T-helper 17 cell (primary cell): ENCODE measurements at places on chromosomes 1 and 21. TPM values are rescaled to one million over a fixed set of nuclear protein-coding genes. Genes with fewer than 3 reads are reported as not detected.

- no peaks in the 10 kb centered on the region for H3K27me3 ChIP-seq
- H3K4me1 ChIP-seq, result peaks cover 59% of the 10 kb centered on the region
- DNase-seq, result no peak
- peak overlapping the region; percentile 84 for H3K4me3 ChIP-seq
- H3K36me3 ChIP-seq, result peaks cover 3% of the 10 kb centered on the region
- peak overlapping the region; percentile 95 for H3K27ac ChIP-seq
Observed at GRCh38 chr1:160665330-160666078, 18.7 kb upstream of the SLAMF1 start.

Gene LCE1C
- not detected for total RNA-seq

- H3K4me1 ChIP-seq, result peaks cover 61% of the 10 kb centered on the region
- no peaks in the 10 kb centered on the region for H3K27me3 ChIP-seq
- H3K4me3 ChIP-seq, result peak overlapping the region; percentile 98
- peak overlapping the region; percentile 96 for H3K27ac ChIP-seq
- DNase-seq, result no peak
Observed at GRCh38 chr1:12615865-12616708, 1.9 kb downstream of the DHRS3 start.

- no peak overlapping the region for H3K4me3 ChIP-seq
- H3K27me3 ChIP-seq, result peaks cover 73% of the 10 kb centered on the region
- no peak for DNase-seq
- H3K36me3 ChIP-seq, result no peaks in the 10 kb centered on the region
- no peaks in the 10 kb centered on the region for H3K4me1 ChIP-seq
Observed at GRCh38 chr1:230618537-230618936, 23.7 kb upstream of the COG2 start.
